ENCODE measurements at places on chromosomes 11 and 22.

GRCh38 chr11:44383246-44383645 lies 73.3 kb upstream of the ALX4 start:
- DNase-seq: no peak

- no peak for DNase-seq
Measured at GRCh38 chr11:97742717-97743116, 1278.0 kb upstream of the CNTN5 start.

GRCh38 chr11:111378861-111379601 lies at the start of gene POU2AF1:
Gene POU2AF1, minus strand, starts transcription at chr11:111379275. Its CDS starts 98 bp downstream, at chr11:111379177.
- DNase-seq: no peak

DNA sequence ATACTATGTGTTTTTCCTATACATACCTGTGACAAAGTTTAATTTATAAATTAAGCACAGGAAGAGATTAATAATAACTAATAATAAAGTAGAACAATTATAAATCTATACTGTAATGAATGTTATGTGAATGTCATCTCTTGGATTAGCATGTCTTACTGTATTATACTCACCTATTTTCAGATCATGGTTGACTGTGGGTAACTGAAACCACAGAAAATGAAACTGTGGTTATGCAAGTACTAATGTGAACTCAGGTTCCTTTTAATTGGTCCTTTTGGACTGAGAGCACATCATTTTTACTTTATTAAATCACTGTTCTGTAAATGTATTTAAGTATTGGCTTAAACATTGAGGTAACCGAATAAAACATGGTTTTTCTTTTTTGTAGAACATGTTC lies 108.8 kb downstream of the PPP6R3 start:
- no peak for DNase-seq

GRCh38 chr11:68411501-68411991 lies 49.0 kb upstream of the PPP6R3 start:
- no peak for DNase-seq

DNA sequence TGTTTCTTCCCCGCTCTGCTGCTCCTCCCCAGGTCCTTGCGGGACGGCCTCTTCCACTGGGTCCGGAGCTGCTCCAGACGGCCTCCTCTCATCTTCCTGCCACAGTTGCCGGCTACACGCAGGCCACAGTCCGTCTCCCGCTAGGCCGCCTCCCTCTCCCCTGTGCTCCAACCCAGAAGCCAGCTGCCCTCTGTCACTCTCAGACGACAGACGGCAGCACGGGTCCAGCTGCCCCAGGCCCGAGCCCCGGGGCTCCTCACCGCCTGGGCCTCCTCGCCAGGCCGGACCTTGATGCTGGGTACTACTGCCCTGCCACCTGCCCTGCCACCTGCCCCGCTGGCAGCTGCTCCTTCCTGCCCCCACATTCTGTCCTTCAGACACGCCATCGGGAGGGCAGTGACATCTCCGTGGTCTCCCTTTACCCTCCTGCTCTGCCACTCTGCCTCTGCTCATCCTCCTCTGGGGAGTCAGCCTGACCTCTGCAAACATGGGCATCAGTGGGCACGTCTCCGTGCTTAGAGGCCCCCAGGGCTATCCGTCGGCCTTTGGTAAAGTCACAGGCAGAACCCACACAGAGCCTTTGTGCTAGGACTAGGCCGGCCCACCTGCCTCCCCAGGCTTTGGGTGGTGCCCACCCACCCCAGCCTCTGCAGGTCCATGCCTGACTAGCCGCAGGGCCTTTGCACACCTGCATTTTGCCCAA lies 43.1 kb upstream of the TH start:
- no peak for DNase-seq

DNA sequence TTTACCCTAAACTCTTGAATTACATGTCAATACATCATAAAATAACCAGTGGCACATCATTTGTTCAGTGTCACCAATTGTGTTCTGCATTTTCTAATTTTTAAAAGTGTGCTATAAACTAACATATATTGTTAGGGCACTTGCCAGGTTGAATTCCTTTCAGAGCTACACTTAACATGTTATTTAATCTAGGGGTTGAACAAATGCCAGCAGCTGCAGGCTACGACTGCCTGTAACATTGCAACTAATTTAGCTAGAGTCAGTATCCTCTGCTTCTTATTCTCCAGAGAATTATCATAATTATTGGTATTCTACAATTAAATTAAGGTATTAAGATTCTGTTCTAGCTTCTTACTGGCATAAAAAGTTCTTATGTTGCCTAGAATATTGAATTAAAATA lies 46.4 kb upstream of the ARHGAP42 start:
- DNase-seq: peak; percentile 26

DNA sequence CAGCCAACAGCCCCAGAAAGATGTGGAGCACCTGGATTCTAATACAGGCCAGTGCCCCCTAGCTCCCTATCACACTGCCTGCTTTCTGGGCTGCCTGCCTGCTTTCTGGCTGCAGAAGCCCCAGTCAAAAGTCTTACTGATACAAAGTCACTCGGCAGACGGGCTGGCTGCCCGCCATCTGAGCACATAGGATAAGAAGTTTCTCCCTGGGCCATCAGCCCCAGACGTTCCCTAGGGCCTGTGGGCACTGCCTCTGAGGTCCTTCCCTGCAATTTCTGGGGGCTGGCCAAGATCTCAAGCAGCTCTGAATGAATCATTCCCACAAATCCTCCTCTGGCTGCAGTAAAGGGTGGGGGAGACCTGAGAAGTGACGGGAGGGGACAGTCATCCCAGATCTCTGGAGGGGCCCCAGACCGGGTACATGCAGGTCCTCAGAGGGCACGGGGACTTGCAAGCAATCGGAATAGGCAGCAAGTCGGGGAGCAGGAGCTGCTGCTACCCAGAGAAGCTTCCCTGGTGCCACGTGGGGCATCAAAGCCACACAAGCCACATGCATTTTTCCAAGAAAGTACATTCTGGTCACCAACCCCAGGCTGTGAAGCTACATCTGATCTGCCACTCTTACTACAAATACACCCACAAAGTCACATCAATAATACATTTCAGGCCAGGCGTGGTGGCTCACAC lies 4.7 kb downstream of the TPST2 start:
- no peak for DNase-seq

GRCh38 chr22:27217154-27217553 lies 559.8 kb downstream of the MIAT start:
- DNase-seq: no peak

- DNase-seq: no peak
Measured at GRCh38 chr11:68117853-68118470, 3.2 kb downstream of the CHKA start.

GRCh38 chr11:68500206-68500605 lies 39.7 kb downstream of the PPP6R3 start:
- DNase-seq: no peak

GRCh38 chr22:50535113-50535512 lies 5.3 kb upstream of the TYMP start:
- no peak for DNase-seq

- DNase-seq: no peak
Measured at GRCh38 chr11:34268906-34269430, 88.8 kb downstream of the ABTB2 start.

DNA sequence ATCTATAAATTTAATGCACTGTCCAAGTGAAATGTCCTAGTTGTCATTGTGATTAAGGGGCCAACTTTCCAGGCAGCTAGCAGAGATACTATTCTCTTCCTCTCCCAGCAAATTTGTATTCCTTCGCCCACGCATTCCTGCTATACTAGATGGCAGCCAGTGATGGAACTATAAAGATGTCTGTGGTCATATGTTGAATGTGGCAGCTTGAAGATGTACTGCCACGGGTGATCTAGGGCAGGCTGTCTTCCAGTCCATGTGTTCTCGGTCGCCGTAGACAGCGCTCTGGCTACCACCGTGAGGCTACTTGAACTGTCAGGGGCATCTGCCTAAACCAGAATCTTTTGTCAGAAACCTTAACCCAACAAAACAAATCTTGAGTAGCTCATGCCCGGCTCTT lies 8.3 kb upstream of the SIDT2 start:
- no peak for DNase-seq

GRCh38 chr11:13440100-13440855 lies 22.7 kb downstream of the BTBD10 start:
- DNase-seq: peak; percentile 85

DNA sequence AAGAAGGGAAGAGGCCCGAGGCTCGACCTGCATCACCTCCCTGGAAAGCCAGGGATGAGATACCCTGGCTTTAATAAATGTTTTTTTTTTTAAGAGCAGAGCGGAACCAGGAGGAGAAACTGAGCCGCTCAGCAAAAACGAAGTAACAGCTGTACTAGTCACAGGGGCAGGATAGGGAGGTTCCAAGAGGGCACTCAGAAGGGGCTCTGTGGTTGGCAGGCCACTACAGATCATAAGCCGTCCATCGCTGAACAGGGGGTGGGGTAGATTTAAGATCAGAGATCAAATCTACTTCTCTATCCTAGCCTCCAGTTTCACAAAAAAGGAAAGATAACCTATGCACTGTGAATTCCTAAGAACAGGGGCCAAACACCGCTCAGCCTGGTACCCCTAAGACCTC lies 625 bp downstream of the EIF3D start:
- no peak for DNase-seq

- DNase-seq: no peak
Measured at GRCh38 chr22:49770547-49771265, 57.0 kb downstream of the BRD1 start.

DNA sequence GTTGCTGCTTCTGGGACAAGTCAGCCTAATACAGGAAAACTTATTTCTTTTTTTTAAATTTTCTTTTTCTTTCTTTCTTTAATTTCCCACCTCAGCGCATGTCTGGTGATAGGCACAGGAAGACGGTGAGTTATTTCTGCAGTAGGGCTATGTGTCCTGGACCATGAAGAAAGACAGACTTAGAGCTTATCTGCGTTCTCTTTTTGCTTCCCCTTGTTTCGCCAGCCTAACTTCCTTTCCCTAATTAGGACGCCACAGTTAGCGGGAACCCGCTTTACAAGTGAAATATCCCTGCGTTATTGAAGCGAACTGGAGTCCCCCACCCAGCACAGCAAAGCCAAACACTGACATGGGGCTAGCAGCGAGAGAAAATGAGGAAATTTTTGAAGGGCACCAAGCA lies 8.6 kb downstream of the OR6M1 start:
- no peak for DNase-seq

DNA sequence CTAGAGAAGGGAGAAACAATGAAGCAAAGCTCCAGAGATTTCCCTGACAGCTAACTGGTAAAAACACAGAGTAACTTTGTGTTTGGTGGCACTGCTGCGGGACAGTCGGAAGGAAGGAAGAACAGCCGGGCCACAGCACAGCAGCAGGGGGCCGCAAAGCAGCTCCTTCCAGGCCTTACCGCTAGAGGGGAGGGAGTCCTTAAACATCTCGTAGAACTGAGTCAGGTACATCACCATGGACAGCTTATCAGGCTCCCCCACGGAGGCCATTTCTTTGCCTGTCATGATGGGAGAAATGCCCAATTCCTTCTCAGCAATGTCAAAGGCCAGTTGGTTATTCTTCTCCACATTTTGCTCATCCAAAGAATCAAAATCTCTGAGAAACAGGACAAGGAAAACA lies 114.6 kb upstream of the BID start:
- no peak for DNase-seq

DNA sequence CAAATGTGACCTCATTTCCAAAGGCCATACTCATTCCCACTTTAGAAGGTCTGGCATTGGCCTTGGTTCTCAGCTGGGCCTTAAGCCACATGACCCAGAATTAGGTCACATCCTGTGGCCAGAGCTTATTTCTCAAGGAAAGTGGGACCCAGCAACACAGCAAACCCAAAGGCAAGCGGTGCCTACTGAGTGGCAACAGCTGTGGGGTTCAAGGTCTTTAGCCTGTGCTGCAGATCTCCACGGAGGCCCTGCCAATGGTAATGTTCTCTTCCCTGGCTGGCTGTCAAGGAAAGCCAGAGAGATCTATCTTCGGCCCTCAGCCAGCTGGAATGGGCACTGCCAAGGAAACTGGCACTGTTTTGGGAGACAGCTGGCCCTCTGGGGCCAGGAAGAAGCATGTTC lies 41.5 kb upstream of the TP53I11 start:
- DNase-seq: no peak

DNA sequence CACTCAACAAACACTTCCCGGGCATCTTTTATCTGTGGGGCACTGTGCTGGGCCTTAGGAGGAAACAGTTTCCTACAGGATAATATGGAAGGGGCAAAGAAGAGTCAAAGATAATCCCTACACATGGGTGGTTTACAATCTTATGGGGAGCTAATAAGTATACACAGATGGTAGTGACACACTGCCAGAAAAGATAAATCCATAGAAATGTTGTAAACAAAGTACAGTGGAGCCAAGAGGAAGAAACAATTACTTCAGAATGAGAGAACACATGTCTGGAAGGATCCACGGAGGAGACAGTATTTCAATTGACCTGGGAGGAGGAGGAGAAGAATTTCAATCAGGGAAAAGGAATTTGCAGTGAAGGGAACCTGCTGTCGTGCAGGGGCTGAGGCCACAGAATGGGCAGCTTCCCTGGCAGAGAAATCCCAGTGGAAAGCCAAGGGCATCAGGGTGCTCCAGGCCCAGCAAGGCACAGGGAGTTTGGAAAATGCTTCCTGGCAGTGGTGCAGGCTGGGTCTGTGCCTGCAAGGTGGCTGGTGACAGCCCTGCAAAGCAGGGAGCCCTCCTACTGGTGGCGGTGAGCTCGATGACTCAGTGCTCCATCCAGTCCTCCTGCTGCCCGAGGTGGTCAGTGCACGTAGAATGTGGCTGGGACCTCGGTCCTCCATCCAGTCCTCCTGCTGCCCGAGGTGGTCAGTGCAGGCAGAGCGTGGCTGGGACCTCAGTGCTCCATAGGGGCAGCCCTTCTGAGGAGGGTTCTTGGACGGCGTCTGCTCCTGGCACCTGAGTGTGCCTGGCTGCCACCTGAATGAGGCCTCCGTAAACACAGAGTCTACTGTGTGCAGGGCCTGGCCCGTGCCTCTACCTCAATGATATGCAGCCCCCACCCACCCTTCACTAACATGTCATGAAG lies 444.3 kb upstream of the B3GAT1 start:
- no peak for DNase-seq

DNA sequence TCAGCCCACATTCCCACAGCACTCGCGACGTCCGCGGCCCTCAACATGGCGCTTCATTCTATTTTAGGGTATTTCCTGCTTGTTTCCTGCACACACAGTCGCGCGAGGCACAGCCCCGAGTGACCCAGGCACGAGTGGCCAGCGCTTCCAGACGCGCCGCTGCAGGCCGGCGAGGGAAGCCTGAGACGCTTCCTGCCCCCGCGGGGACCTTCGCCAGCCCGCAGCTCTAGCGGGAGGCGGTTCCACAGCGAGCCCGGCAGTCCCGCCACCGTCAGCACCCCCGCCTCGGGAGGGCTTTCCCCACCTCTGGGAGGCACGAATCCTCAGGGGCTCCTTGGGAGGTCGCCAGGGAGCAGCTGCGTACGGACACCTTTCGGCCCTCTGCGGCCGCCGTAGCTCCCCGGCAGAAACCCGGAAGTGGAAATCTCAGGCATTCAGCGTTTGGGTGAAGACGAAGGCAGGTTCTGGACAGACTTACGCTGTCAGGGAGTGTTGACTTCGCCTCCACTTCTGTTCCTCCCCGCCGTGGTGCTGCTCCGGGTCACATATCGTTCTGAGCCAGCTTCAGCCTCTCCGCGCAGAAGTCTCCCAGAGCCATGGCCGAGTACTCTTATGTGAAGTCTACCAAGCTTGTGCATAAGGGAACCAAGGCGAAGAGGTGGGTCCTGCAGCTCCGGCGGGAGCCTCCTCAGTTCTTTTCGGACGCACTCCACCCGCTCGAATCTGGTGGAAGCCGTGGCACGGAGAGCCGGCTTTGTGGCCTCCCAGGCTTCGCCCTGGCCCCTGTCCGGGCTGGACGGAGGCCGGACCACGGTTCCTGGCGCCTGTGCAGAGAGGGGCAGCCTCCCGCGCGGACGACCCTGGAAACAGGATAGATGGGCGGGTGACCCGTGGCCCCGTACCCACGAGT lies 2925.9 kb upstream of the OR11H1 start:
- DNase-seq: peak; percentile 46

- no peak for DNase-seq
Measured at GRCh38 chr11:57793351-57794115, 31.9 kb downstream of the CTNND1 start.

Measured in LNCaP clone FGC (cell line).